ENCODE measurements at places on chromosomes 4 and X.
A peak's percentile ranks its signal among the peaks of the same experiment; 100 is the strongest.

DNA sequence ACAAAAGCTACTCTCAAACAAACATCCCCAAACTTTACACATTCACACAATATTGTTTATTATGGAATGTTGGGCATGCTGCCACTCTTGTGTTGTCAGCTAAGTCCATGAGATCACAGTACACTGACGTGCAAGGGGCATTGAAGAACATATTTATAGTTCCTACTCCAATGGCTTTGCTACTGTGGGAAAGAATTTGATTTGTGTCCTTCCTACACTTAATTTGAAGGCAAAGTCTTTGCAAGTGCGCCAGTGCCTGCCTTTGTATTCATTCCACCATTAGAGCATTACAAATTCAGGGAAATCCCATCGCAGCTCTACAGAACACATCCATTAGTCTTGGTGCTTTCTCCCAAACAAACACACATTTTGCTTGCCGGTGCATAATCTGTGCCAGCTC lies 45.4 kb upstream of the FTHL17 start:
- DNase-seq: no peak

GRCh38 chrX:122546269-122546668 lies 637.8 kb upstream of the GRIA3 start:
- DNase-seq: no peak

- no peak for DNase-seq
Measured at GRCh38 chr4:57265831-57266582, 155.8 kb upstream of the IGFBP7 start.

DNA sequence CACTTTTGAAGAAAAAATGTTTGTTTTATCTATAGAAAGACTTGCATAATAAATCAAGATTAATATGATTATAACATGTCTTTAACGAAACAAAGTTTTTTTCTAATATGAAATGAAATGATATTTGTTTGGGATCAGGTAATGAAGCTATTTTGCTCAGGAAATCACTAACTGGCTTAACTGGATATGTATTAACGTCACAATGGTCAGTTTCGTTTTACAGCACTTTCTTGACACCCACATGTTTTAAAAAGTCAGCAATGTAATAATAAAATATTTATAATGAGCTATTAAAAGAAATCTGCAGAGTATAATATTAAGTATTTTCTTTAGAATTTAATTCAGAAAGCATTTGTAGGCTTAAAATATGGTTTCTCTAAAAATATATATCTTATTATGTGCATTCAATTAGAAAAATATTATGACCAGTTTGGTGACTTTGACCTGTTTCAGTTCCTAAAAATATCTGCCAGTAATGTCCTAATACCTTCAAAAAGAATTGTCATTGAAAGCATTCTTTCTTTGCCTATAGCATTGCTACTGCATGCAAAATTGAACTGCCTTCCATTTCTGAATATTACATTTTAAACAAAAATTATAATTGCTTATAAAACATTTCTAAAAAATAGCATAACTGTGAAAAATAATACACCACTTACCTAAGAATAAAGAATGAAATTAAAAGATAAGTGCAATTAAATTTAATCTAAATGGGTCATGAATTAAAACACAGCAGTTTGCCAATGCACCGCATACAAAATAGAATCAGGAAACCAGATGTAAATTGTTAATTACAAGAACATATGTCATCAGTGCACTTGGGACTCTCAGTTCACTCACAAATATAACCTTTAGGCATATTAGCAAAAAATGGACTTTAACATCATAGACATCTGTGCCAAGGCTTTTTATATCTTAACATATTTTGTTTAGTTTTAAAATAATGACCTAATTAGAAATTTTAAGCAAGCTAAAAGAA lies 31.6 kb downstream of the TIGD2 start:
- DNase-seq: no peak

- no peak for DNase-seq
Measured at GRCh38 chrX:36035550-36035949, 116.0 kb downstream of the CFAP47 start.

DNA sequence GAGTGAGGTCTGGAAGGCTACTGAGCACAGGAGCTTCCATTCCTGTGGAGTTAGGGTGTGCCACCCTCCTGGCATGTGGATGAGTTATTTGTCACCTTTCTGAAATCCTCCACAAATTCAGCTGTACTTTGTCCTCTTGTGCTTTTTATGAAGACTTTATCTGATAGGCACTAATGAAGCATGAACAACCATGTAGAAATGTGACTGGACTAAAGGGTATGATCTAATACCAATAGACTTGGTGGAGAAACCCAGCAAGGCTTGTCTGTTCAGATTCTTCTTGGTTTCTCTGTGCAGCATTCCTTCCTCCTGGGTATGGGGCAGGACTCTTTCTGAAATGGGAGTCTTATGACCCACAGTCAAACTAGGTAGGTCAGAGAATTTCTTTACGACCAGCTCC lies 9.6 kb downstream of the NBDY start:
- DNase-seq: no peak

DNA sequence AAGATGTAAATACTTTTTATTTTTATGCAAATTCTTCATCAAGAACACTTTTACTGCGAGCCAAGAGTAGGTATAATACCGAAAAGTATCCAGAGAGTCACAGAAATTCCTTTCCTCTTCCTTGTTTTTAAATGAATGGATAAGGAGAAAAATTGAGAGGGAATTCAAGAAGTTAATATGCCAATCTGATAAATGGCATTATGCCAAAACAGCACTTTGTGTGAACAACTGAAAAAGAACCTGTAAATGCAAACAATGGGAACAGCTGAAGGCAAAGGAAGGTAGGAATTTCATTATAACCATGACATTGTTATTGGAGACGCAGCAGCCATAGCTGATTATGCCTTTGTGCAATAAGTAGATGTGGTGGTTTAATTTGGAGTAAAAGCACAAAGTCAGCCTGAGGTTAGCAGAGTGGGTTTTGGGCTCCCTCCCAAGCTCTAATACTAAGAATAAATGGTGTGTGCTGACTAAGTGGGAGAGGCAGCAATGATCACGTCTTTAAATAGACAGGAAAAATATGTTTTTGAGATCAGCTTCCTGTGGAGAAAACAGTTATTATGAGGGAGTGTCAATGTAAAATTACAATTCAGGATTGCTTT lies 209.8 kb upstream of the NDST4 start:
- DNase-seq: no peak

GRCh38 chr4:151652841-151653547 lies 107.8 kb downstream of the GATB start:
- no peak for DNase-seq

GRCh38 chrX:50721764-50722521 lies 92.1 kb downstream of the SHROOM4 start:
- DNase-seq: no peak

DNA sequence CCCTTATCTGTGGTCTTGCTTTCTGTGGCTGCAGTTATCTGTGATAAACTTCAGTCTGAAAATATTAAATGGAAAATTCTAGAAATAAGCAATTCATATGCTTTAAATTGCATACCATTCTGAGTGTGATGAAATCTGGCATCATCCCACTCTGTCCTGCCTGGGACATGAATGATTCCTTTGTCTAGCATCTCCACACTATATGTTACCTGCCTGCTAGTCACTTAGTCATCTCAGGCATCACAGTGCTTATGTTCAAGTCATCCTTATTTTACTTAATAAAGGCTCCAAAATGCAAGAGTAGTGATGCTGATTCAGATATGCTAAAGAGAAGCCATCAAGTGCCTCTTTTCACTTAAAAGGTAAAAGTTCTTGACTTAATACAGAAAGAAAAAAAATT lies 14.3 kb upstream of the RAB9B start:
- DNase-seq: no peak

GRCh38 chrX:149461746-149462145 lies 43.4 kb downstream of the IDS start:
- DNase-seq: no peak

DNA sequence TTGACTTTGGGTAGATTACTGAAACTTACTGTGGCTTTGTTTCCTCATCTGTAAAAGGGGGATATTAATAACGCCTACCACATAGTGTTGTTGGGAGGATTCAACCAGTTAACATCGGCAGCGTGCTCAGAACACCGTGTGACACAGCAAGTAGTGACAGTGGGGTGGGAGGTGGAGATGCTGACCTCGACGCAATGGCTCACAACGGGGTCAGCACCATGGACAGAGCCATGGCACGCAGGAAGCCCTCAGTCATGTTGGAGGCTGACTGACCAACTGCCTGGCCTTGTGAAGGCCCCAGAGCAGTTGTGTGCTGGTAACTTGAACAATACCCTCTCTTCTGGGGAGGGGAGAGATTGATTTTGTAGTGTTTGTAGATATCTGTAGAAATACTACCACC lies 93.2 kb downstream of the WFS1 start:
- DNase-seq: no peak

GRCh38 chrX:1391707-1392375 lies at the start of gene SLC25A6:
SLC25A6 (minus strand) TSS chrX:1392113; CDS start chrX:1392009, 104 bp downstream.
- peak; percentile 99 for DNase-seq

- DNase-seq: no peak
Measured at GRCh38 chrX:9494771-9495170, 29.9 kb downstream of the TBL1X start.

DNA sequence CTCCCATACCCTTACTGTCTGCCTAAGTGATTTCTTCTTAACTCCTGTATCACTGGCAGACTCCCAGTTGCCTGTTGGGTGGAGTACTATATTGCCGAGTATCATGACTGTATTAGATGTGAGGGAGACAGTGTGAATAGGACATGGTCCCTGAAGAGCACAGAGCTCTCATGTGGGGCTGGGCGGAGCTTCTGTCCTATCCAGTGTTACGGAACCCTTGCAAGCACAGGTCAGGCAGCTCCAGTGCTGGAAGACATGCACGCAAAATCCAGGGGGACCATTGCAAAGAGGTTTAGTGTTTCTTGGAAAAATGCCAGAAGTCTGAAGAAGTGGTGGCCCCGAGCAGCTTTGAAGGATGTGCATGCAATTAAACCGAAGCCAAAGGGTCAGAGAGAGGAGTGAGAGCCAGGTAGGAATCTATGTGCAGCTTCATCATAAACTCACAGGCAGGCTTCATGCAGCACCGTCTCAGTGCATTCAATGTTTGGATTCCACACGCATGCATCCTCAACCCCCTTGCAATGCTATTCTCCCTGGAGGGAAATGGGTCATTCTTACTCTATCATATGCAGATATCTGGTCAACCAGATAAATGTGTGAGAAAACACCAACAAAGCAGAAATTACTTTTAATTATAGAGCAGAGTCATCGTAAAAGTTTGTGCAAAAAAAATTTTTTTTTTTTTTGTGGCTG lies 49.7 kb upstream of the DHRSX start:
- DNase-seq: no peak

DNA sequence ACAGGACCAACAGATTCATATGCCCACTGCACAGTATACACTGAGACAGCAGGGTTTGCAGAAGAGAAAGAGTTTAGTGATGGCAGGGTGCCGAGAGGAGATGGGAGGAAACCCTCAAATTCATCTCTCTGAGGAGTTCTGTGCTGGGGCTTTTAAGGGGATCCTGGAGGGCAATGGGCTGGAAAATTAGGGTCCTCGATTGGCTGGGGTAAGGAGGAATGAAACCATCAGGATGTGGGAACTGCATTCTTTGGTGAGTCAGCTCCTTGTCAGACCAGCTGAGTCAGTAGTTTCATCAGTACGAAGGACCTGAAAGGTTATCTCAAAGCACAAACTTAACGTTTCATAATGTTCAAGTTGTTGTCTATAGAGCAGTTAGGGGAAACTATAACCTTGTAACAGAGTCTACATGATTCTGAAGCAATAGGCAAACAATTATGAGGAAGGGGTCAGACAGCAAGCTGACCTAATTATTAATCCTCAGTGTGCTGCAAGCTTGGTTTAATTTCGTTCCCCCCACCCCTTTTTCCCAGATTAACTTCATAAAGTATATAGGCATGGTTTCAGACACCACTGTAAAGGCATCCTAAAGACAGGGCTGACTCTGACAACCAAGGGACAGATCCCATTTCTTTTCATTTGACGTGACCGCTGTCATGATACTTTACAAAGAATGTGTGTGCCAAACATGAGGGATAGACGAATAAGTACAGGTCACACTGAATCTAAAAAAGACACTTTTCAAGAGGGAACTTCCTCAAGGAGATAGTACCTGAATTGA lies 1.5 kb upstream of the MSMO1 start:
- DNase-seq: no peak

DNA sequence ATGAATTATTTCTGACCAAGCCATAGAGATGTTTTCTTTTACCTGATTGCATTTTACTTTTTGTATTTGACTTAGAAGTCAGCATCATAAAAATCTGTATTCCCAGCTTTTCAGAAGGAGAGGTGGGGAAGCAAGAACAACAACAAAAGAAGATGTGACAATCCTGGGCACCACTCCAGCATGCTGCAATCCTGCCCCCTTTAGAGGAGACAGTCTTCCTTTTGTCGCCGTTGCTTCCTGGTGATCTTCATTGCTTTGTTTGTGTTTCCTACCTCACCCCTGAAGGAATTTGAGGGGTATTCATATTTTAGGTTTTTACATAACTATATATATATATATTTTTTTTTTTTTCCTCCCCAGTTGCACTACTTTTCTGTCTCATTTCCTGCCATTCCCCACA lies 3.7 kb downstream of the QRFPR start:
- DNase-seq: no peak

- DNase-seq: no peak
Measured at GRCh38 chrX:69740317-69740716, 124.4 kb downstream of the EDA start.

DNA sequence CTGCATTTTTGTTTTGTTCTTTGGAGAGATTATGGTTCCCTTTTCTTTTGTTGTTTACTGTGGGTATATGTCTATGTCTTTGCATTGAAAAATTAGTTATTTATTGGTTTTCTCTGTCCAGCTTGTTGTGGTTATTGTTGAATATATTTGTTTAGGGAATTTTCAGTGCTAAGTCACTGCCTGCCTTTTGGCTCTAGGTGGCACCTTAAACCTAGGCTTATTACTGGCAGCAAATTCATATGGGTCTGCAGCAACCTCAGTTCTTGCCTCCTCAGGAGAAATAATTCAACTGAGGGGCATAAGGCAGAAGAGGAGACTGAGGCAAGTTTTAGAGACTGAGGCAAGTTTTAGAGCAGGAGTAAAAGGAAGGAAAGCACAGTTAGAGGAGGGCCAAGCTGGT lies 1157.3 kb upstream of the AGA start:
- DNase-seq: no peak

GRCh38 chr4:127505203-127505602 lies 127.6 kb upstream of the INTU start:
- no peak for DNase-seq

DNA sequence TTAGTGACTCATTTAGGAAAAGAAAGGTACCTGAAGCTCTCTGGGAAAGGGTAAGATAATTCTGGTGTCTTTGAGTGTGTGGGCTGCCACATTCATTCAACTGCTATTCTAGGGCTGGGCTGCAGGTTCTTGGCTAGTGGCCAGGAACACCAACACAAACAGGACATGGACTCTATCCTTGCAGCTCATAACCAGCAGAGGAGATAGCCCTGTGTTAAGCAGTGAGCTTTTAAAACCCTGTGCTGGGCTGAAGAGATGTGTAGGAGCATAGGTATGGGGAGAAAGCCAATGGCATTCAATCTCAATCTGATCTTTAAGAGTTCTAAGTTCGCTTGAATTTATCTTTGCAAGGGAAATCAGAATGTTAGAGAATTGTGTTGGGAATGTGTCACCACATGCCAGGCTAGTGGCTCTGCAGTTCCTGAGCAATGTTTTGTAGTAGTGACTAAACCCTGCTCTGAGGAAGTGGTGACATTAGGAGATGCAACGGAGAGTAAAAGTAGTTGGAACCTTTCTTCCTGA lies 39.2 kb downstream of the SGMS2 start:
- DNase-seq: no peak

Data from CD8-positive, alpha-beta memory T cell (primary cell).